ENCODE measurements at places on chromosomes 4 and X.

DNA sequence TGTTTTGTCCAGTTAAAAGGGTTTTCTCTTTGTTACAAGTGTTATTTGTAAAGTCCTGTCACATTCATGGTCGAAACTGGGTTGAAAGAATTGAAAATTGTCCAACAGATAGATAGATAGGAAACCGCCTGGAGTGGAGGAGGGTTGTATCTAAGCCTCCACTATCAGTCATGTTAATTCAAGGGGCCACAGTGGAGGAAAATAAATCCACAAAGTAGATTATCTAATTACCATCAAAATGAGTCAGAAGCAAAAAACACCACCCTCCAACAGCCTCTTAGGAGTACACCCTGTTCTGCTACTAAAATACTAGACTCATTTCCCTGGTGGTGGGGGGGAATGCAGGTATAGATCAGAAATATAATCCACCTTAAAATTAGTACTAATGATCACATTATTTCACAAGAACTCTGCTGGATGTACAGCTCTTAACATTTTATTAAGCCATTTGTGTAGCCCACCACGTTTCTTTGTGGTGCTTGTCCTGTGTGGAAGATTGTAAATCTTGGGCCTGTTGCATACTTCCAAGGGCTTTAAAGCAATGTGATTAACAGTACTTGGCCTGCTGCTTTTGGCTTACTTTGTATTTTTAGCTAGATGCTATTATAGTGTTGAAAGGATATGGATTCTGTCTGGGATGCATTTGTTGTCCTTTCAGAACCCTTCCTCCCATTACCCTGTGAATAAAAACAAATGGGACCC lies 26.8 kb downstream of the RBBP7 start:
- DNase-seq: no peak

DNA sequence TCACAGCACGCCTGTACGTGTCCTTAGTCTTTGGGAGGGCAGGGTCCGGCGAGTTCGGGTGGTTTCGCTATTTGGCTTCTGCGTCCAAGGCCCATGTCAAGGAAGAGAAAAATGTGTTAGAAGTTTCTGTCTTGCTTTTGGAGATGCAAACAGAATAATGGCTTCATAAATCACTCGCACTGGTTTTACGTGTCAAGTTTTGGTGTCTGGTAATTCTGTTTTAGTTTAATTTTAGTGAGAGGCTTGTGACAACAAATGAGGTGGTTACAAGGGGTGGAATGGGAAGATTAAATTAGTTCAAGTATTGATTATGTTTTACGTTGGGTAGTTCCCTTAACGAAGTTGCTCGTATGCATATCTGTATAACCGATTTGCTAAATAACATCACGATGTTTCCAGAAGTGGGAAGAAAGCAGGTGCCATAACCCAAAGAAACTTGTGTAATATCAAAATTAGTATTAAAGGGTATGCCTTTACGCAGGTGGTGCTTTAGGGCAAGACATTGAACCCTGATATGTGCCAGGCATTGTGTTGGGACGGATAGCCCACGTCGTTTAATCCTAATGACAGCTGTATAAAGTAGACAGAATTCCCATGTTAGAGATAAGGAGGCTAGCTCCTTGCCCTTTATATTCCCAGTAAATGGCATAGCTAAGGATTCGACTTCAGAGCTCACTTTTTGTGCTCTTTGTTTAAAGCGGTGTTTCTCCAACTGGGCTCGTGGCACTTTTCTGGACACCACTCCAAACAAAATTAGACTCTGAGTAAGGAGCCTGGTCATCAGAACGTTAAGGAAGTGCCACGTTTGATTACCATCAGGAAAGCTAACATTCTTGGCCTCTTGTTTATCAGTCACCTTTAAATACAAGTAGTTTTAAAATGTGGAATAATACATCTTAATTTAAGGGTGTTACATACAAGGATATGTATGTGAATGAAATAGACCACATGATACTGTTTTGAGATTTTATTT lies 843 bp downstream of the RPL34 start:
- no peak for DNase-seq

- no peak for DNase-seq
Measured at GRCh38 chrX:63754136-63754859, 30.7 kb downstream of the ARHGEF9 start.

DNA sequence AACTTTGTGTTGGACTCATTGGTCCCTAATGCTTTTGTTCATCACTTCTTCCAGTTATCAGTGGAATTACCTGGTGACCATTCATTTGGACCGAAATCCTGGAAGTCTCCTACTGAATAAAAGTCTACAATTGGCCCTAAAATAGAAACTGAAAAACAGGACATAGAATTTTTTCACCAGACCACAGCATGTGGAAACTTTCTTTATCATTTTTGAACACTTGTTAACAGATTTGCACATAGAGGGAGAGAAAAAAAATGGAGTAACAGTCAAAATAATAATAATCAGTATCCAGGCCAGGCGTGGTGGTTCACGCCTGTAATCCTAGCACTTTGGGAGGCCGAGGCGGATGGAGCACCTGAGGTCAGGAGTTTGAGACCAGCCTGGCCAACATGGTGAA lies 7.1 kb downstream of the EPGN start:
- DNase-seq: no peak

DNA sequence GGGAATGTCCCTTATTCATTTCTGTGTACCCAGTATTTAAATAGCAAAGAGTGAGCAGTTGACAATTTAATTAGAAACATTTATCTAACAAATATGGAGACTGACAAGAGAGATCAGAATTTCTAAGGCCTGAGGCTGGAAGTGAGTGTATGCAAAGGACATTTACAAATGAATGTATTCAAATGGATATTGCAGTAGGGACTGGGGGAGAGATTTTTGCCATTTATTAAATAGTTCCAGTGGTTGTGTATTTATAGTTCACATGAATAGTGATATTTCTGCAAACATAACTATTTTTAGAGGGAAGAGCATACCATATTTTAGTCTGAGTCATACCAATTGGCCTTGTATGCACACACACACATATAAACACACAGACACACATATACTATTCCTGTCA lies 592.4 kb downstream of the GLUD2 start:
- no peak for DNase-seq

DNA sequence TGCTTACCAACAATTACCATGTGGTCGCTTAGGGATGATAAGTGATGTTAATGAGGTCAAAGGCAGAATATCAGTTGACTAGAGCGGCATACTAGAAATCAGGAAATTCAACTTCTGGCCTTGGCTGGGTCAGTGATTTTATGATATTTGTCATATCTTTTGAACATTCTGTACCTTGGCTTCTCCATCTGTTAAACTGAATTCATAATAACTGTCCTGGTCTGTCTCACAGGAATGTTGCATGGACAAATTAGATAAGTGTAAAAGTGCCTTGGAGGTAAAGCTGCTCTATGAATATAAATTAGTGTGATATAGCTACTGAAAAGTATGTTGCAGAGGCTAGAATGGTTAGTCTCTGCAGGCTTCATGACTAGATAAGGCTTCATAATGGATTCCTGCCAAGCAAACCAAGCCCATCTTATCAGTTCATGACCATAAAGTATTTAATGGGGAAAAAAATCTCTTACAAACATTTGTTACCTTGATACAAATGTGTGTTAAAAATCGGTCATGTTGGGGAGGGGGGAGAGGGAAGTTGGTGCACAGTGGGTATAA lies 104.6 kb upstream of the BMPR1B start:
- DNase-seq: no peak

- no peak for DNase-seq
Measured at GRCh38 chrX:106874075-106874474, 29.1 kb downstream of the RIPPLY1 start.

DNA sequence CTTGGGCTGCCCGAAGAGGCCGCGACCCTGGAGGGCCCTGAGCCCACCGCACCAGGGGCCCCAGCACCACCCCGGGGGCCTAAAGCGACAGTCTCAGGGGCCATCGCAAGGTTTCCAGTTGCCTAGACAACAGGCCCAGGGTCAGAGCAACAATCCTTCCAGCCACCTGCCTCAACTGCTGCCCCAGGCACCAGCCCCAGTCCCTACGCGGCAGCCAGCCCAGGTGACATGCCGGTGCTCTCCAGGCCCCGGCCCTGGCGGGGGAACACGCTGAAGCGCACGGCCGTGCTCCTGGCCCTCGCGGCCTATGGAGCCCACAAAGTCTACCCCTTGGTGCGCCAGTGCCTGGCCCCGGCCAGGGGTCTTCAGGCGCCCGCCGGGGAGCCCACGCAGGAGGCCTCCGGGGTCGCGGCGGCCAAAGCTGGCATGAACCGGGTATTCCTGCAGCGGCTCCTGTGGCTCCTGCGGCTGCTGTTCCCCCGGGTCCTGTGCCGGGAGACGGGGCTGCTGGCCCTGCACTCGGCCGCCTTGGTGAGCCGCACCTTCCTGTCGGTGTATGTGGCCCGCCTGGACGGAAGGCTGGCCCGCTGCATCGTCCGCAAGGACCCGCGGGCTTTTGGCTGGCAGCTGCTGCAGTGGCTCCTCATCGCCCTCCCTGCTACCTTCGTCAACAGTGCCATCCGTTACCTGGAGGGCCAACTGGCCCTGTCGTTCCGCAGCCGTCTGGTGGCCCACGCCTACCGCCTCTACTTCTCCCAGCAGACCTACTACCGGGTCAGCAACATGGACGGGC lies 579 bp downstream of the ABCD1 start:
- DNase-seq: no peak

DNA sequence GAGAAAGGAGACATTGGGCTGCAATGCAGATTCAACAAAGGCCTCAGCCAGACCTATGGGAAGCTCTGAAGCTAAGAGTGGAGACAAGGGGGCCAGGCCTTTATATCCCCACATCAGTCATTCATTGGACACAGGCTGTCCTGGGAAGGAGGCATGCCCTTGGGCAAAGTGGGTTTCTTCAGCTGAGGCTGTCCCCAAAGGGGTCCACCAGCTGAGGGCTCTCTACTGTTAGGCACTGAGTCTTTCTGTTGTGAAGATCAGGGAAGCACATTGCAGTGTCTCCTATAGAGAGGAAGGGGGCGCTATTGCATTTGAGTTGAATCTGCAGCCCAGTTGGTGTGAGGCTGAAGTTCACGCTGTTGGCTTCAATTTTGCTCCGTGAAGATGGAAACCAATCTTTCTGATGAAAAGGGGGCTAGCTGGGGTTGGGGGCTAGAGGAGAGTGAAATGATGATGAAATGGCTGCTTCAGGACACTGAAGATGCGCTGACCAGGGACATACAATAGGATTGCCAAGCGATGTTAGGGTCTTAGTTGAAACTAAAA lies 48.0 kb downstream of the SLC25A5 start:
- peak; percentile 5 for DNase-seq

DNA sequence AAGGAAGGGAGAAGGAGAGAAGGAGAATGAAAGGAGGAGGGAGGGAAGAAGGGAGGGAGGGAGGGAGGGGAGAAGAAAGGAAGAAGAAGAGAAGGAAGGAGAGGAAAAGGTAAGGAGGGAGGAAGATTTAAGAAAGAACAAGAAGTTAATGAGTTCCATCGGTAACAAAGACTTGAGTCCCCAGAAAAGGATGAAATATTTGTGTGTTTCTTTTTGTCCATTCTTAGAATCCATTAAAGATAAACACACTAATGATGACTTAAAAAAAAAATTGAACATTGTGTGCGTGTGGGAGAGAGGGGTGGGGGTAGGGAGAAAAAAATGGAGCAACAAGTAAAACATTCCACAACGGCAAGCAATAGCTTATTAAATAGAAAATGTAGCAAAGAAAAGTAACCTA lies 131.4 kb downstream of the THOC2 start:
- no peak for DNase-seq

DNA sequence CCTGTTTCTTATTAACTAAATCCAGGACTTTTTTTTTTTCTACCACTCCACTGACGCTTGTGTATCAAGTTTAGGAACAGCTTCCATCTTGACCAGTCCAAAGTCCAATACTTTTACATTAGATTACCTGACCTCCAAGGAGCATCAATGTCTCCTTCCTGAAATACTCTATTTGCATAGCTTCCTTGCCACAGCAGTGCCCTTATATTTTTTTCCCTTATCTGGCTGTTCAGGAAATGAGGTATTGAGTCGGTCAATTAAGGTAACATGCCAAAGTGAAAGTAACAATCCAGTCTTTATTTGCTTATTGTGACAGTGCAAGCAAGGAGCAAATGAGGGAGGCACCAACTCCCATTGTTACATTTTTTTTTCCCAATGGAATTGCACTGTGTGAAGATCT lies 730.8 kb upstream of the NDST4 start:
- DNase-seq: no peak

DNA sequence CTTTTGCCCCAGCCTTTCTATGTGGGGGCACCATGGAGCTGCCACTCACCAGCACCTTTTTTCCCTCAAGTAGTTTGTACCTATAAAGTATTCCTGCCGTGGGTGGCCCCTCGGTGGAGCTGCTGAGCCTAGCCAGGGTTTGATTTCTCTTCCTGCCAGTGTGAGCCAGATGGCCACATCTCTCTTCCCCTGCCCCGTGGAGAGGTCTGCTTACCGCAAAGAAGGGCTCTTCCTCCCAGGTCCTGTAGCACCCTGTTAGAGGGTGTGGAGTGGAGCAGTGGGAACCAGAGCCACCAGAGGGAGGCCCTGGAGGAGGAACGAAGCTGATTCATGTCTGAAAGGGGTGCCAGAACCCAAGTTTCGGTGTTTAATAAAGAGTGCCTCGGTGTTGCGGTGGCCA lies 95.4 kb downstream of the PTTG2 start:
- DNase-seq: no peak

GRCh38 chrX:57901466-57901865 lies 8.8 kb downstream of the ZXDA start:
- DNase-seq: no peak

DNA sequence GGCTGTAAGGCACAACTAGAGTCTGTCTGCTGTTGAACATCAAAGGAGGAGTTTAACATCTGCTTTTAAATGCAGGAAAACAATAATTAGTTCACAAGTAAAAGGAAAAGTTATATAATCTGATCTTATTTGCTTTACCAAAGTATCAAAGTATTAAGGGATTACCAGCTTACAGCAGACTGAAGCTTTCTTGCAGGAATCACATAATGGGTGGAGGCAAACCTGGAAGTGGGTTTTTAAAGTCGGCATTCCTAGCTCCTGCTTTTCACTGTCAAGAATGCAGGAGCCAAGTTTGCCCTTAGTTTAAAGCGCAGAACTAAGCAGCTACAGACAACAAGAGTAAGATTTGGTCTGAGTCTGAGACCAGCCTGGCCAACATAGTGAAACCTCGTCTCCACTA lies 122.2 kb downstream of the APBB2 start:
- no peak for DNase-seq

GRCh38 chr4:5735463-5735862 lies 24.5 kb downstream of the EVC start:
- DNase-seq: no peak

- DNase-seq: no peak
Measured at GRCh38 chr4:149158817-149159216, 656.8 kb downstream of the IQCM start.

- no peak for DNase-seq
Measured at GRCh38 chr4:86976801-86977485, 42.1 kb downstream of the AFF1 start.

DNA sequence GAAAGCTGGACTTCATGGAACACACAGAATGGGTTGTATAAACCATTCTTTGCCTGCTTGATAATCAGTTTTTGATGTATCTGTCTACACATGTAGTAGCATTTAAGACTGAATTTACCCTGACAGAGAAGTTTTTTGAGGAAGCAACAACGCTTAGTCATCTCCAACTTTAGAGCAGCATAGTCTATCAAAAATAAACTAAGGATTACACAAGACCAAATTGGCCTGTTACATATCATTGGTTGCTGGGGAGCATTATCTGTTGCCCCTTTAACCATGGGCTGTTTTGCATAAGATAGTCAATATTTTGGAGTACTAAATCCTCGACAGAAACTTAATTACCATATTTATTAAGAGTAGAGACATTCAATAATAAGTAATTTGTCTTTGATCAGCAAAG lies 347.4 kb downstream of the FAM47B start:
- DNase-seq: no peak
